Esophagus squamous epithelium (tissue), 5 donors: ENCODE measurements at places on chromosomes 4 and X.

DNA sequence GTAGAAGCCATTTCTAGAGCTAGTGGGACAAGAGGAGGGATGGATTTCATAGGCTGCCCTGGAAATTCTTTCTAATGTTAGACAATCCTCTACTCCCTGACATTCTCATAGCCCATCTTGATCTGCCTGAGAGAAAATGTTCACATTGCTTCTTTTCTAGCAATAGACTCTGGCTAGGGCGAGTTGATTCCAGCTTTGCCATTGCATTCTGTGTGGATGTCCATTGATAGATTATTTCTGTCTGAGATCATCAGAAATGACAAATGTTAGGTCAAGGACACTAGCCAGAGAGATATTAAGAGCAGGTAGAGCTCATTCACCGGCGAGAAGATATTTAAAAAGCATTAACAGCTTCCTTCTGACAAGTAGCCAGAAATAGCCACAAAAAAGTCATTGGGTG is 184.7 kb downstream of the LDB2 start:
- DNase-seq = no peak

GRCh38 chr4:133638751-133639150 is 489.7 kb downstream of the PCDH10 start:
- no peak for DNase-seq

- DNase-seq = no peak
These were observed 1.4 kb downstream of the CLDN2 start for GRCh38 chrX:106921637-106922036.

DNA sequence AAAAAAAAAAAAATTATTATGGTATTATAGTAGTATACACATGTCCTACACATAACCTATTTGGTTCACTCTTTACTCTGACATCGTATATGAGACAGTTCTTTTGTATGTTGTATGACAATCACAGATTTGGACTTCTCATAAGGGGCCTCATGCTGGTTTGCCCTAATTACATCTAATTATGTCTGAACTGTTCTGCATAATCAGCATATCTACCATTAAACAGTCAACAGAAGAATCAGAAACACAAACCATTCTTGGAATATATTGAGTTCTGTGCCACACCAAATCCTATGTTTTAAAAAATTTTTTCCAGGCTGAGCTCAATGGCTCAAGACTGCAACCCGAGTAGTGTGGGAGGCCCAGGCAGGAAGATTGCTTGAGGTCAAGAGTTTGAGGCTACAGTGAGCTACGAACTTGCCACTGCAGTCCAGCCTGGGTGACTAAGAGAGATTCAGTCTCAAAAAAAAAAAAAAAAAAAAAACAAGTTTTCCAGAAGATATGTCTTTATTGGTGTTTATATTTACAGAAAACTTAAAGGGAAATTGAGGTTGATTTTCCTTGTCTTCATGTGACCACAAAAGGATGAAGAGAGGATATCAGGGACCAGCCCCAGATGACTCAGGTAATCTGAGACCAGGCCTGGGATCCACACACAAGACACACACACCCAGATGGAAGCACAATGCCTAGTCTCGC is 22.2 kb downstream of the TRIM61 start:
- no peak for DNase-seq

GRCh38 chr4:74667438-74667837 is 126.9 kb downstream of the BTC start:
- DNase-seq = no peak

GRCh38 chr4:69748173-69748572 is 12.2 kb downstream of the SULT1B1 start:
- DNase-seq = no peak

DNA sequence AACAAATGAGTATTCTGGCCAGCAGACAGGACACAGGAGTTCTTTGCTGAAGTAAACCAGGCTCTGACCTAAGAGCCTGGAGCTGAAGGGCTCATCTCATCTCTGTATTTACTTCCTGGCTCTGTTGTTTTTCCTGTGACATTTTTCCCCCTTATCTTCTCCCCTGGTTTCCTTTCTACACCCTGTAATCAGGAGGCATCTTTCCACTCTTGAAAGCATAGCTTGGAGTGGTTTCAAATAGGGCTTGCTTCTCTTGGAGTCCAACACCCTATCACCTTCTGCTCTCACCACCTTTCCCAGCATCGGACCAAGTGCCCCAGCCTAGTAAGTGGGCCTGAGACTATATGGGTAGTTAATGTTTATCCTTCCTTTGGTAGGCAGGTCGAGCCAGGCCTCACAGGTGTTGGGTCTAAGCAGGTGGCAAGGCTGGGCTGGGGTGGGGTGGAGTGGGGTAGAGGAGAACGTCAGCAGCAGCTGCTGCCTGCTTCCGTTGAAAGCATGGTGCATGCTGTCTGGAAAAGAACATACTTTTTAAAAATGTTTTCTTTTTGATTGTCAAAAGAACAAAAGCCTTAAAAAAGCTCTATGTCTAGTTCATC is 1.2 kb downstream of the DRP2 start:
- DNase-seq = no peak

- no peak for DNase-seq
These were observed 51.4 kb downstream of the NALF2 start for GRCh38 chrX:69555481-69556041.

GRCh38 chrX:19739683-19740082 is 147.7 kb downstream of the SH3KBP1 start:
- DNase-seq = no peak
